ENCODE measurements at places on chromosomes 6 and 20.

- no peak for DNase-seq
These were observed 131.1 kb upstream of the BEND3 start for GRCh38 chr6:107246249-107246971.

- DNase-seq: no peak
These were observed 65.9 kb downstream of the FAM184A start for GRCh38 chr6:119012521-119012920.

DNA sequence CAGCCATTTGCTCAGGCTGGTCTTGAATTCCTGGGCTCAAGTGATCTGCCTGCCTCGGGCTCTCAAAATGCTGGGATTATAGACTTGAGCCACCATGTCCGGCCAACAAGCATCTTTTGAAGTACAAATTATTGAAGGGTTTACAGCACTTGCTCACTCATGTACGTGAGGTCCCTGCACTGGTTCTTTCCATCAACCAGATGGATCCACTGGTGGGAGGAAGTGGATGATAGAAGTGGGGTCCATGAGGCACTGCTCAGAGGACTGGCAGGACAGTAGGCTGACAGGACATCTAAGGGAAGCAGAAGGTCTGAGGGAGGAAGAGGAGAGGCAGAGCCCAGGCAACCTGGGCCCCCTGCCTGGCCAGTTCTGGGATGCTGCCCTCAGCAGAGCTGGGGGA lies 109.2 kb upstream of the NXT1 start:
- DNase-seq: no peak

- no peak for DNase-seq
These were observed 396.0 kb upstream of the BTBD3 start for GRCh38 chr20:11521476-11522365.

DNA sequence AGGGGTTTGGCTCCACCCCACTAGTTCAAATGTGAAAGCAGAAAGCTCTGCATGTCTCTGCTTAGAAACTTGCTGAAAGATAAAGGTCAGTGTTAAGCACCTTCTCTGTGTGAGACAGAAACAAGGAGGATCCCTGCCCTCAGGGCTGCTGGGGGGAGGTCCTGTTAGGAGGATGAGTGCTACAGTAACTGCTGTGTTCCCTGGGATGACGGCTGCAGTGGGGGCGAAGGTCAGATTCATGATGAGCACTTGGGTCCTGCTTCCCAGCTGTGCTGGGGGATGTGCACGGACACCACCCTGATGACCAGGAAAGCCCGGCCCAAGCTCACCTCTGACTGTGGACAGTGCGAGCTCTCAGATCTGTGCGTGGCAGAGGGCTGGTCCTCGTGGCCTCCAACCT lies 252.6 kb downstream of the DLL1 start:
- no peak for DNase-seq

DNA sequence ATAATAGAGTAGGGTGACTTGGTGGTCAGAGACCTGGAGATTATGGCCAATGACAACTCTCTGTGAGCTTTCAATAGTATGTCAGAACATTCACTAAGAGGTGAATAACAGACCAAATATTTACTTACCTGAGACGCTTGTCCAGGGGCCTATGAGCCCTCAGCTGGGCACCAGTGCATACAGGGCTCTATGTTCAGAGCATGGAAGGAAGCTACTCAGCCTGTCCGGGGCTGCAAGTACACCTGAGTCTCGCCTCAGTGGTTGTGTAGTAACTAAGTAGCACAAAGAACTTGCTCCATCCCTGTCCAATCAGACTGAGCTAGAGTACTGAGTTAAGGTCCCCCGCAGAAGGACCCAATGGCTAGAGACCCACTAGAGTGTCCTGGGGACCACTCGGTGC lies 11.6 kb upstream of the SCGN start:
- no peak for DNase-seq

DNA sequence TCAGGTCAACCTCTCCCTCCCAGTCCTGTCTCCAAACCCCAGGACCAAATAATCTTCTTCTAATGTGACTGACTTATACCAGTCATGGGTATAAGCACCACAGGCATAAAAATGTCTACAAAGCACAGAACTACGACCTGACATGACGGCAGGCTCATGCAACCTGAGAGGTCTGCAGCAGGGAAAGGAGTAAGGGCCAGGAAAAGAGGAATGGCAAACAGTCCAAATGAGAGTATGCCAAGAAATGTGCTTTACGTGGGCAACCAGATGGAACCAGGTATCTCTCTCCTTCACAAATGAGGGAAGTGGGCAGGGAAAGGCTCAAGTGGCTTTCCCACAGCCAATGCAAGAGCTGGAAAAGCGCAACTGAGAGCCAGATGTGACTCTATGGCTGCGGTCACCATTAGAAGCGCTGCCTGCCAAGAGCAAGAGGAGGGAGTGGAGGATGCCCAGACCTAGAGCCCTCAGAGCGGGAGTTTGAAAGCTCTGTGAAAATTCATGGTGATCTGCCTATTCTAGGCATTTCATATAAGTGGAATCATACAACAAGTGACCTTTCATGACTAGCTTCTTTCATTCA lies 6.0 kb downstream of the APMAP start:
- no peak for DNase-seq

Data from activated naive CD4-positive, alpha-beta T cell (primary cell).